Cortex of kidney (tissue), 1 donor: ENCODE measurements at places on chromosomes 13 and 19.

- DNase-seq = no peak
Observed at GRCh38 chr13:89750371-89750770, 1597.1 kb upstream of the MIR17HG start.

DNA sequence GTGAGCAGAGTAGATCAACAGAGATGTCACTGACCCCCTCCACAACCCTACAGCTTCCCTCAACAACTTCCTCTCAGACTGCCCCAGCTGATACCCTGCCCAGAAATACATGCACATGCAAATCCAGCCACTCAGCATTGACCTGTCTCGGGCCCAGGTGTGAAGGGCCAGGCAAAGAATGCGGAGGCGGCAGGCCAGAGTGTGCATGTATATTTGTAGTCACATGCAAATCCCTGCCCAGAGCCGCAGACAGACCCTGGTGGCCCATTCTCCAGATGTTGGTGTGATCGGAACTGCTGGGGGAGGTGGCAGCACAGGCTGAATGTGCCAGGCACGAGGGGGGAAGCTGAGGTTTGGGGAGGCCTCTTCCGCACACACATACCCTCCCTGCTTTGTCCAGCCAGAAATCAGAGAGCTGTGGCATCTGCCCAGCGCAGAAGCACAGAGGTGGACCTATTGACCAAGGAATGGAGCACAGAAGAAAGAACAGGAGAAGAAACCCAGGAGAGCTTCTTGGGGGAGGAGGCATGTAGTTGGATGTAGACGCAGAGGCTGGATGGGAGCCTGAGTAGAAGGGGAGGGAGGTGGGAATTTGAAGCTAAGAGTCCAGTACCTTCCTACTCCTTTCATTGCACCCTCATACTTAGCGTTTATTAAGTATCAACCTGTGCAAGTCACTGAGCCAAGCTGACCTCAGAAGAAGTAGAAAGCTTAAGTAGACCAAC, 14.4 kb downstream of the MEF2B start:
- DNase-seq = no peak

- DNase-seq = no peak
Observed at GRCh38 chr13:20222553-20222952, 9.6 kb downstream of the GJB6 start.

GRCh38 chr13:23822252-23822824, 66.9 kb downstream of the MIPEP start:
- DNase-seq = no peak

GRCh38 chr13:50080911-50081678, 65.9 kb downstream of the KCNRG start:
- no peak for DNase-seq

GRCh38 chr19:34327851-34328250, 37.1 kb upstream of the GPI start:
- DNase-seq = no peak

GRCh38 chr13:26372747-26373146, 118.8 kb downstream of the CDK8 start:
- no peak for DNase-seq

- DNase-seq = no peak
Observed at GRCh38 chr13:30561511-30561910, 56.2 kb upstream of the USPL1 start.

DNA sequence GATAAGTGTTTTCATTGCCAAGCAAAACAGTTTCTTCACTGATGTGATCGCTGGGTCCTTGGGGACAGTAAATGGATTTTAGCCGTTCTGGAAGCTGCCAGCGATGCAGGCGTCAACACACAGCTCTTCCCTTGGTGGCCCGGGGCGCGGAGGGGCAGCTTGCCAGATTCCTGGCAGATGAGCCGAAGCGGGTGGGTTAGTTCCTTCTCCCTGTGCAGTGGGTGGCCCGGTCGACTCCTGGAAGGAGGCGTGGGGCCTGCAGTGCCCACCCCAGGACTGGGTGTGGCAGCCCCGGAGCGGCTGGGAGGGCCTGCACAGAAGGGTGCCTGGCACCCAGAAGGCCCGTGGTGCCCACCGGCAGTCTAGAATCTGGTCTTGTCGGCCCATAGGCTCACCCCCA, 69.0 kb downstream of the KDM4B start:
- no peak for DNase-seq

- DNase-seq = no peak
Observed at GRCh38 chr13:87234981-87235380, 436.2 kb upstream of the SLITRK5 start.

- no peak for DNase-seq
Observed at GRCh38 chr13:66926851-66927524, 303.1 kb downstream of the PCDH9 start.

DNA sequence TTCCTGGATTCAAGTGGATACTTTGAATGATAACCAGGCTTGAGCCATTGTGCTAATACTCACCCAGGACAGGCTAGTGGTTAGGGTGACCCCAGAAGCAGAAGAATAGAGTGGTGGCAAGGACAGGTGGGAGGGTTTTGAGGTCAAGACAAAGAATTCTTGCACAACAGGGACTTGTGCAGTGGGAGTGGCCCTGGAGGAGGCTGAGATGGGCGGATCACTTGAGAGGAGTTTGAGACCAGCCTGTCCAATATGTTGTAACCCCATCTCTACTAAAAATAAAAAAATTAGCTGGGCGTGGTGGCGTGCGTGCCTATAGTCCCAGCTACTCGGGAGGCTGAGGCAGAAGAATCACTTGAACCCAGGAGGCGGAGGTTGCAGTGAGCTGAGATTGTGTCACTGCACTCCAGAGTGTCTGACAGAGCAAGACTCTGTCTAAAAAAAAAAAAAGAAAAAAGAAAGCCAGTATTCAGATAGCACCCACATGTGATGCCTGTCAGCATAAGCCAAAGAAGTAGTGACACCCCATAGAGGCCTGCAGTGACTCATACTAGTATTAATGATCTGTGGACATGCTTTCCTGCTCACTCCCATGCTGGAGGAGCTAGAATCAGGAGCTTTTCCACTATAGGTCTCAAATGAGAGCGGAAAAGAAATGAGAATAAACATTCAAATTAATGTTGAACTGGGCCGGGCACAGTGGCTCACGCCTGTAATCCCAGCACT, 78.7 kb downstream of the RNF17 start:
- DNase-seq = no peak

DNA sequence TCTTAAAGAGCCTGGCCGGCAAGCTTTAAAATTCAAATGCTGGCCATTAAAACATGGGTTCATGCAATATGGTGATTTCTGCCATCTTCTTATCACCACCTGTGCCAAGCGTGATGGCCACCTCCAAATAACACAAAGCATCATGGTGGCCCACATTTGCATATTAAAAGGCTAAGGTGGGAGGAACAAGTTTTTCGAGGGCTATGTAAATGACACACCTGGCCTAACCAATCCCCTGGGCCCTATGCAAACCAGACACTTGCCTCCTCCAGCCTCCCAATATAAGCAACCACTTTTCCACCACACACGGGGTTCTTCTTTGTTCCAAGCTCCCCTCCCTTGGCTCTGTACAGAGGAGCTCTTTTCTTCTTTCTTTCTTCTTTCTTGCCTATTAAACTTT, 14.4 kb downstream of the LILRB4 start:
- DNase-seq = no peak

- DNase-seq = no peak
Observed at GRCh38 chr13:45055902-45056648, 64.2 kb upstream of the GTF2F2 start.

DNA sequence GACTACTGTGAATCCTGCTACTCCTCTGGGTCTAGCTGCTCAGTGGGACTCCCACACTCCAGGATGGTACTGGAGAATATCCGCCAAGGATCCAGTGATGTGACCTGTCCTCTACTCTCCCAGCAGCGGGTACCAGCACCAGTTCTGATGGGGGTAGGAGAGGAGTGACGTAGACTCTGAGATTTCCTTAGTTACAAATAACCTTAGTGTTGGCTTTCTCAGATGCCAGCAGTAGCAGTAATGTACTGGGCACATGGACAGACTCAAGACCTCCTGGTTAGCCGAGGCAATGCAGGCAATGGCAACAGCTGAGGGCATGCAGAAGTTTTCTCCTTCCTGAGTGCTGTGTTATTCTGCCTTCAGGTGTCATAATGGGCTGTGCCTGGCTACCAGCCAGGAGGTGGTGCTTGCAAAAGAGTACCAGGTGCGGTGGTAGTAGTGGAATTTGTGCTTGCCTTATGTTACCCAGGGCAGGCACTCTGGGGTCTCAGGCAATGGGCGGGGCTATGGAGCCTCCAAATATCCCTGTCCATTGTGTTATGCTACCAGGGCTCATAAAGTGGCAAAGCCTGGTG, 105.3 kb upstream of the KLF5 start:
- DNase-seq = no peak

DNA sequence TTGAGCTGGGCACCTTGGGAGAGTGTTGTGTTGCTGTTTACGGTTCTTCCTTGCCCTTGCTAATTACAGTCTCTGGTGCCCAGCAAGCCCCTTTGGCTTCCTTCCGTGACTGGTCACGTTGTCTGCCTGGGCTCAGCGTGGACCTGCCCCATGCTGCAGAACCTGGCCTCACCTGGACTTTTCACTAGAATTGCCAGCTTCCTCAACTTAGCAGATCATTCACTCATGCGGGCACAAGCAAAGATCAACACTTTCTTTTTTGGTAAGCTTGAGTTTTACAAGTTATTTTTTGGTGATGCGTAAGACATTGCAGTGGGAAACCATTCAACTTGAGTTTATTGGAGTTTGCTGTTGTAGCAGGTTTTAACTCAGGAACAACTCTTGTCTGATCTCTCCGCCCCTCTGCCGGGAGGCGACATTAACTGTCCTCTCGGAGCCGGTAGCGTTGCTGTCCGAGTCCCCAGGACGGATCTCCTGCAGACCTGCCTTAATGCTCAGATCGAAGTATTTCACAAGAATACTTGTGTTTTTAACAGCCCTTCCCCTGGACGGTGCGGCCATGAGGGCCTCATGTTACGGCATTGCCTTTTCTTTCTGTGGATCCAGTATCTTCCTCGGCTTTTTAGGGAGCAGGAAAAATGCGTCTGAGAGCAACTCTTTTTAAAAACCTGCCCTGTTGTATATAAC, 15.7 kb upstream of the TEX29 start:
- no peak for DNase-seq

DNA sequence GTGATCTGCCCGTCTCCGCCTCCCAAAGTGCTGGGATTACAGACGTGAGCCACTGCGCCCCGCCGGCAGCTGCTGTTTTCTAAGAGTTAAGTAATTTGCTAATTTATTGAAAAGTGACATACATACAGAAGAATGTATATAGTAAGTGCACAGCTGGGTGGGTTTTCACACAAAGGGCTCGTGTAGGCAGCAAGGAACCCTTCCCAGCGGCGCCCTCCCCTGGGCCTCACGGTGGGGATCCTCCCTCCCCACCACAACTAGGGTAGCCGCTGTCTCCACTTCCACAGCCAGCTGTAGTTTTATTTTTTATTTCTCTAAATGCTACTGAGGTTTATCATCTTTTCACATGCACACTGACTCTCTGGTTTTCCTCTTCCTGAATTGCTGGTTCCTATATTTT, 64.9 kb downstream of the CRYL1 start:
- DNase-seq = no peak

GRCh38 chr13:50916701-50917184, 7.2 kb downstream of the RNASEH2B start:
- DNase-seq = no peak

DNA sequence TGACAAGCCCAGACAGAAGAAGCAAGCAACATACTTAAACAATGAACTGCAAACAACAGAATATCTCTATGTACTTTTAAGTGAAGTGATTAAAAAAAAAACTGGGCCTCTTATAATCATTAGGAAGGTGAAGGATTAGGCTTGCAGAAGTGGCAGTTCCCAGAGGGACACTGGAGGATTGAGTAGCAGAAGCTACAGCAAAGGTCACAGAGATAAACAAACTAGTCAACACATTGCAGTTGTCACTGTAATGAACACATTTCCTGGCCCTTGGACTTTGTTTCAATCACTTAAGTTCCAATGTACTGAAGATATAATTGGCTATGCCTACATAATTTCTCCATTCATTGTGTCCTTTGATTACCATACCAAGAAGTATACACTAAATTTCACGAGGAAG, 1498.8 kb downstream of the SLITRK5 start:
- DNase-seq = no peak

DNA sequence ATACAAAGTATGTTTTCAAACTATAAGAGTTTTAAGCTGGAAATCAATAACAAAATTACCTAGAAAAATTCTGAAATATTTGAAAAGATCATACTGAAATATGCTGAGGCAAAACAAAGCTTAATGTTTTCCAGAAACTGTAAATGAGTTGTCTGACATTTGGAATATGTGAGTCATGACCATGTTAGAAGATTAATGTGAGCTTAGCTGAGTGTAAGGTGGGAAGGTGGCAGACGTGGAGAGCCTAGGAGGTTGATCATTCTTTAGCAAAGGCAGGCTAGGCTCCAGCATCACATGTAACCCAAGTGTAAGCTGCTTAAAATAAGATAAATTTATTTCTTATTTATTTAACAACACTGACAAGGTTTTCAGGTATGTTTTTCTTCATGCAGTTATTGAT, 2086.1 kb upstream of the PCDH20 start:
- DNase-seq = no peak

- DNase-seq = no peak
Observed at GRCh38 chr19:3908266-3909054, 24.4 kb upstream of the NMRK2 start.

DNA sequence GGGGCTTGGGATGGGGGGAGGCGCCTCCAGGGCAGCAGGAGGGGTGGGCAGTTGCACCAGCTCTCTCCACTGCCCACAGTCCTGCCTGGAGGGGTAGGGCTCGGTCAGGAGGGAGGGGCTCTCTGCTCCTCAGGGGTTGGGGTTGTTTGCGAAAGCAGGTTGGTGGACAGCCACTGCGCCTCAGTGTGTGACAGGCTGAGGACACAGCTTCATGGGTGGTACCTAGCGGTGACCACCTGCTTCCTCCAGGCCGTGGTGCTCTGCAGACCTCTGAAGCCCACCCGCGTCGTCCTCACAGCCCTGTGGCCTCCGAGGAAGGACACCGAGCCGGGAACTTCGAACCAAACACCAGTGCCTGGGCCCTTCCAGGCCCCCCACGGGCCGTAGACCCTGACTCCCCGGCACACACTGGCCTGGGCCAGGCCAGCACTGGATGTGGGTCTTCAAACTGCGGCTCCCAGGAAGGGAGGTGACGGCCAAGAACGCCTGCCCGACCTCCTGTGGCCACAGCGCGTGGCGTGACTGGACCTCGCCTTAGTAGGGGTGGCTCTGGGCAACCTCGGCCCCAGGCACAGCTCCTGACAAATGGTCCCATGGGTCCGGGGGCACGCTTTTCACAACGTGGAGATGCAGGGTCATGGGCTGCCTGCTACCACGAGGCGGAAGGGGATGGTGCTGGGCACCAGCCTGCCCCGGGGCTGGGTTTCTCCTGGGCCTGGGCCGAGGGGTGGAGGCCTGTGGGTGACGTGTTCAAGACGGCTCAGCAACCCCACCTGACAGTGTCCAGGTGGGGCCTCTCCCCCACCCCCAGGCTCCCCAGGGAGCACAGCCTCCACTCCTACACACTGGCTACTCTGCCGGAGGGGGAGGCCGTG, 173.2 kb downstream of the KDM4B start:
- DNase-seq = no peak
